ENCODE measurements at places on chromosomes 3 and 15.

DNA sequence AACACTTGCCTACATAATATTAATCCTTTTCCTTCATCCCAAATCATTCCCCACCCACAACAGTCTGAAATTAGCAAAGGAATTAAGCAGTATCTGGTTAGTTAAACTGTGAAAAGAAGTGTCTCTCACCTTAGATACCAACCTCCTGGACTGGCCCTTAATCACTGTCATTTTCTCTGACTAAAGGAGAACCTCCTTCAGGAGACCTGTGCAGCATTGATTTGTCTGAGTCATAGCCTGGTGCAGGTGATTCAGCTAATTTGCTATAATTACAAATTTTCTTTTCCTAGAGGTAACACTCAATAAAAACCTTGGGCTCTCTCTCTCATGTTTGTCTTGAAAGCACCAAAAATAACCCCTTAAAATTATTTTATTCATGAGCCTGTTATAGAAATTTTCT lies 279.8 kb upstream of the SEMA6D start:
- no peak for DNase-seq

- no peak for DNase-seq
Observed at GRCh38 chr3:39166932-39167532, 13.6 kb upstream of the CSRNP1 start.

- DNase-seq = no peak
Observed at GRCh38 chr3:13492048-13492447, 11.9 kb downstream of the HDAC11 start.

- no peak for DNase-seq
Observed at GRCh38 chr15:84840255-84840654, 23.1 kb downstream of the ALPK3 start.

GRCh38 chr3:53473422-53473821 lies 21.0 kb upstream of the CACNA1D start:
- DNase-seq = no peak

- no peak for DNase-seq
Observed at GRCh38 chr3:46714728-46715506, 2.8 kb downstream of the PRSS50 start.

Measured in cortex of kidney (tissue), 1 donor.